T-helper 22 cell (primary cell): ENCODE measurements at places on chromosomes 12 and 14.

DNA sequence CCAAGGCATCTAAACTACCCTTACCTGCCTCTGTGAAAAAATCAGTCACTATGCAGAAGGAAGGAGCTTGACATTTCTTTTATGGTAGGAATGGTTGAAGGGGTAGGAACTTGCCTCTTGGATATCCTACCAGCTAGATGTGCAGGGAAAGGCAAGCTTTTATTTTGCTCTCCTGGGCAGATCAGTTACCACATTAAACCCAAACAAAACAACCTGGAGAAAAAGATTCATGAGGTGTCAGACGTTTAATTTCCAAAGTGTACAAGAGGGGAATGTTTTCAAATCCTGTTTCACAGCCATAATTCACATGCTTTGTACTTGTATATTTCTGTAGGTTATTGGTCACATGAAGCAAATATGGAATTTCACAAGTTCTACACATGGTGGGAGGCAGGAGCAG lies 67.0 kb upstream of the IFNG-AS1 start:
- DNase-seq, result no peak

GRCh38 chr12:560691-561390 lies 101.1 kb downstream of the B4GALNT3 start:
- DNase-seq, result no peak

GRCh38 chr12:110371408-110372055 lies 32.0 kb downstream of the ANAPC7 start:
- no peak for DNase-seq

DNA sequence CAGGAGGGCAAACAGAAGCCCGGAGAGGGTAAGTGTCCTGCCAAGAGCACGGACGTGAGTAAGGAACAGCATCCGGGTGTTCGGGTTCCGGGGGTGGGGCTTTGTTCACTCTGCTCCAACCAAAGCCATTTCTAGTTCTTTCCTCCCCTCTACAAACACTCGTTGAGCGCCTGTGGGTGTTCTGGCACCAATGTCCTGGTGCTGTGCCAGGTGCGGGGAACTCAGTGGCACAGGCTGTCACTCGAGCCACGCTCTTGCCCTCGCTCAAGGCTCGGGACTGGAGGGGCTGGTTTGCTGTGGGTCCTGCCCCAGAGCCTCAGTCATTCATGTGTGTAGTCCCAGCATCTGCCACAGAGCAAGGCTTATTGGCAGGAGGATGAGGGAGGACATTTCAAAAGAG lies 157.5 kb downstream of the CALM1 start:
- DNase-seq, result no peak

DNA sequence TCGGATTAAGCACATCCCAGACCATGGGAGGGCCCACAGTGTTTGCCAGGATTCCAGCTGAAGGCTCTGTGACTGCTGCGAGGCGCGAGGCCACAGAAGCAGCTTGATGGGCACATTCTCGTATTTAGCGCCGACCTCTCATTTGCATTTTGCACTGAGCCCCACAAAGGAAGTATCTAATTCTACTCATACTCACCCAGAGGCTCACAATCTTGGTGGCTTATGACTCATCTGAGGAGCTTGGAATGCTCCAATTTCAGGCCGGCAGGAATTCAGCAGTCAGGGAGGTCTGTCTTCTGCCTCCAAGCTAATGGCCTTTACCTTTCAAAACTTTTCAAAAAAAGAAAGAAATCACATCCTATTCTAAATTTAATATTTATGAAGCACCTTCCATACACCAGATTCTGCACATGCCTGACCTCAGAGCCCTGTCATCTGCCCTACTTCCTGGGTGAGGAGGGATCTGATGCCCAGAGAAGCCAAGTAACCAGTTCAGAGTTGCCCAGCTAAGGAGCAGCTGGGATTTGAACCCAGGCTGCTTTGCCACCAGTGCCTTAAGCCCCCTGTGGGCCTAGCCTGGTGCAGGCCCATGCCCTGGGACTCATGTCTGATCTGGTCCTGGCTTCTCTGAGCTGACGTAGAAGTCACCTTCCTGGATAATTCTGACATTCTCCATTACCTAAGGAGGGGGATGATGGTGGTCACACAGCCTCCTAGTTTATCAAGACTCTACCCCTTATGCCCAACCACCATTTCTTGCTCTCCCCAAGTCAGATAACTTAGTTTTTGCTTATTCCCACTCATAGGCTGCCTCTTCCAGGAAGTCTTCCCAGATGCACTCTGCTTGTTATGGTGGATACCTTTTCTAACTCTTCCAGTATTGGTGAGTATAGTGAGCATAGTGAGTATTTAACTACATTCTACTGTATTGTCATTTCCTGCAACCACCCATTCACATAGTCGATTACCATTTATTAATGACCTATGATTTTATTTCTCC lies 198.9 kb downstream of the RBM19 start:
- no peak for DNase-seq

GRCh38 chr12:92055877-92056276 lies 89.8 kb downstream of the BTG1 start:
- DNase-seq, result peak; percentile 51
